ENCODE measurements at places on chromosomes 7 and 10.

GRCh38 chr7:44307301-44307900 is 18.0 kb downstream of the CAMK2B start:
- no peak overlapping the region for H3K4me3 ChIP-seq
- no peaks in the 10 kb centered on the region for H3K36me3 ChIP-seq
- H3K4me1 ChIP-seq, result peaks cover 8% of the 10 kb centered on the region
- DNase-seq, result no peak

- no peak overlapping the region for H3K4me3 ChIP-seq
- DNase-seq, result no peak
- H3K4me1 ChIP-seq, result no peaks in the 10 kb centered on the region
These were observed 572.5 kb downstream of the POM121L12 start for GRCh38 chr7:53607961-53608360.

DNA sequence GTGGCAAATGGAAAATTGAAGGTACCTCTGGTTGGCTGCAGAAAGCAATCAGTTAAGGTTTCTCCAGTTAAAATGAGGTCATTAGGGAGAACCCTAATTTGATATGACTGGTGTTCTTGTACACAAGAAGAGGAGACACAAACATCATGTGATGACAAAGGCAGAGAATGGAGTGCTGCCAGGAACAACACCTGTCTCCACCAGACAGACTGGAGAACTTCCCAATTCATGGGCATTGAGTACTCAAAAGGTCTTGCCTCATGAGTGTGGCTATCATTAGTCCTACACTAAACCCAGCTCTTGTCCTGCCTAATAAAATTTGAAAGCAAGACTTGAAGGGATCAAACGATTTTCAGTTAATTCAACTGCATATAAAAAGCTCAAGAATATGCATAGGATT is 152.6 kb downstream of the PTPN20 start:
- no peaks in the 10 kb centered on the region for H3K27me3 ChIP-seq
- no peaks in the 10 kb centered on the region for H3K4me1 ChIP-seq
- no peak for DNase-seq
- no peak overlapping the region for H3K4me3 ChIP-seq
- H3K36me3 ChIP-seq, result no peaks in the 10 kb centered on the region
- no peak overlapping the region for H3K27ac ChIP-seq

DNA sequence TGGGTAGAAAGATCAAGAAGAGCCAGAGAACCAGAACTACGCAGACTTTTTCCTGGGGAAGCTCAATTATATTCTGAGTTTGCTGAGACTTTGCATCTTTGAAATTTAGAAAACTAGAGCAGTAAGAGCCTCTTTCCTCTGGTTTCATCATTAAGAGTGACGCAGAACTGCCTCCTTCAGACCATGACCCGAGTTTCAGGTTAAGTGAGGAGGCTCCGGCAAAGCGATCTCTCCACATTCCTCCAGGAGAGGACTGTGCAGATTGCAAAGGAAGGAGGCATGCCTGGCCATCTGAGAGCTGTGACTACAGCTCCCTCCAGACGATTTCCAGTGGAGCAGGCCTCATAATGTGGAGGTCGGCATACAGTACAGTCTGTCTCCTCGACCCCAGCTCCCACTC is 115.8 kb upstream of the LANCL2 start:
- H3K27ac ChIP-seq, result no peak overlapping the region
- H3K4me1 ChIP-seq, result no peaks in the 10 kb centered on the region
- no peak overlapping the region for H3K4me3 ChIP-seq

DNA sequence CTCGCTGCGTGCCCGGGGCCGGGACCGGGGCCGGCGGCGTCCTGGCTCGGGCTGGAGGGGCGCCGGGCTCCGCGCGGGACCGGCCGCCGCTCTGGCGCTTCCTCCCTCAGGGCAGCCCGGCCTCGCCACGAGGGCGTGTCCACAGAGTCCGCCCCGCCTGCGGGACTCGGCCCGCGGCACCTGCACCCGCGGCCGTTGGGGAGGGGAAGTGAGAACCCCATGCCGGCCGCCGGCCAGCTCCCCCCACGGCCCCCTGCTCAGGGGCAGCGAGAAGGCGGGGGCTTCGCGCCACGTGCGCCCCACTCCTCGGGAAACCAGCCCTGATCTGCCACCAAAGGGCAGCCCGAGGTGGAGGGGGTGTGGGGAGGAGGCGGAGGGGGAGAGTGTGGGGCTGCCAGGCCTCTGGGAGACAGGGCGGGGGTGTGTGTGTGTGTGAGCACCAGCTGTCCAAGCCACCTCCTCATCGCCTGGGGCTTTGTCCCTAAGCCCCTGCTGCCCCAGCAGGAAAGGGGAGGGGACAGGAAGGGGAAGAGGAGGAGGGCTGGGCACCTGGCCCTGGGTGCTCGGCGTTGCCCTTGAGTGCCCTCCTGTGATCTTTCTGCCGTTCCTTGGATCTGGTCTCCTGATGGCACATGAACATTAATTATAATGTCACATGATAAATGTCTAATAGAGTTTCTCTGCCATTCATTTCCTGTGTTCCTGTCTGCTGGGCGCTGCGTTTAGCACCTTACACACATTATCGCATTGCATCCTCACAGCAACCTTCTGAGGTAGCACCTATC is at the start of gene PIK3AP1:
Gene PIK3AP1, minus strand, starts transcription at position 93 of the 785 bp plus-strand sequence. CDS start 120 bp downstream, outside the sequence.
- no peaks in the 10 kb centered on the region for H3K27me3 ChIP-seq
- peak; percentile 83 for DNase-seq
- peak within 1 kb of the TSS; percentile 83 for H3K4me3 ChIP-seq
- H3K4me1 ChIP-seq, result peaks cover 8% of the 10 kb centered on the region

- H3K27me3 ChIP-seq, result no peaks in the 10 kb centered on the region
- no peaks in the 10 kb centered on the region for H3K36me3 ChIP-seq
- H3K27ac ChIP-seq, result no peak overlapping the region
- H3K4me3 ChIP-seq, result no peak overlapping the region
- no peak for DNase-seq
- peaks cover 12% of the 10 kb centered on the region for H3K4me1 ChIP-seq
These were observed 63.5 kb upstream of the EGFR start for GRCh38 chr7:54955296-54955695.

- H3K27ac ChIP-seq, result no peak overlapping the region
- no peak for DNase-seq
- no peak overlapping the region for H3K4me3 ChIP-seq
- no peaks in the 10 kb centered on the region for H3K36me3 ChIP-seq
- no peaks in the 10 kb centered on the region for H3K4me1 ChIP-seq
These were observed 370.0 kb upstream of the IGFBP3 start for GRCh38 chr7:46291050-46291438.

DNA sequence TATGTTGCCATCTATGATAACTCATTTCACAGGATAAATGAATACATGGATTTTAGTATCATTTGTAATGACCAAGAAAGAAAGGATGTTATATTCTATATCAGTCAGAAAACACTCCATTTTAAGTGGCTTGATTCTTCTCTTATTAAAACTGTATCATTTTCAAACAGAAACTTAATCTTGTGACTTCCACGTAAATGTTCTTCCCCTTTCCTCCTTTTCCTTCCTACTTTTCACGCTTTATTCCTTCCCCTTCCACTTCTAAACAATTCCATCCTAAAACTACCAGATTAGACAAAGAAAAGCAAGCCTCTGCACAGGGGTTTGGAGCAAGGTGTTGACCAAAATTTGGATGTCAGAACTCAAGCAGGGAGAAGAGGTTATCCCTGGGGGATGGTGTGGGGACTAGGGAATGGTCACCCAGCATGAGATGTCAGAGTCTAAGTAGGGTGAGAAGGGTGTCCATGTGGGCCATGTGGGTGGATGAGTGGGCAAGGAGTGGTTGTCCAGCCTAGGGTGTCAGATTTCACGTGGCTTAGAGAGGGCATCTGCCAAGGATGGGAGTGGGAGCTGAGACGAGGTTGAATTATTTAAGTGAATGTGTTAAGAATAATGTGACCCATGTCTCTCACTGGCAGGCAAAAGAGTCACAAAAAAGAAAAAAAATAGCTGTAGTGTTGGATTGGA is 5.0 kb upstream of the GSAP start:
- H3K27me3 ChIP-seq, result no peaks in the 10 kb centered on the region
- H3K36me3 ChIP-seq, result no peaks in the 10 kb centered on the region
- peaks cover 10% of the 10 kb centered on the region for H3K4me1 ChIP-seq
- no peak overlapping the region for H3K27ac ChIP-seq

DNA sequence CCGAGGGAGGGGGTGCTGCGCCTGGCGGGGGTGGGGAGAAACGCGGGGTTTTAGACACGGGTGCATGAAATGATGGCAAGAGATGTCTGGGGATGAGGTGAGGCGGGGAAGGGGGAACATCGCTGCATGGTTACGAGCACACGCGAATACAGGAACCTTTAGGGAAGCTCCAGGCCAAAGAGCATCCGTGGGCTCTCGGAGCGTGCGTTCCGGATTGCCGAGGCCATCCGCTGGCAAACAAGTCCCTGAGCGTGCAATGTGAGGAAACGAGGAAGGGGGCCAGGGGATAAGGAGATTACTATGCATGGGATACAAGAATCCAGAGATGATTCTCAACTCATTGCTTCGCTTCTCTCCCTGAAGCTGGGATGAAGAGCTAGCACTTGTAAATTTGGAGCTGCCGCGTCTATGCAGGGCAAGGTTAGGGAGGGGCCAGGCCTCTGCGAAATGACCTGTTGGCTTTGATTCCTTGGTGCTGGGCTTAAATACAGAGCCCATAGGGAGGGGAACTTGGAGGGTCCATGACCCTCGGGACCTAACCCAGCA is 520 bp upstream of the WNT2 start:
- H3K4me3 ChIP-seq, result no peak overlapping the region
- no peak for DNase-seq
- no peak overlapping the region for H3K27ac ChIP-seq
- no peaks in the 10 kb centered on the region for H3K4me1 ChIP-seq
- no peaks in the 10 kb centered on the region for H3K36me3 ChIP-seq

DNA sequence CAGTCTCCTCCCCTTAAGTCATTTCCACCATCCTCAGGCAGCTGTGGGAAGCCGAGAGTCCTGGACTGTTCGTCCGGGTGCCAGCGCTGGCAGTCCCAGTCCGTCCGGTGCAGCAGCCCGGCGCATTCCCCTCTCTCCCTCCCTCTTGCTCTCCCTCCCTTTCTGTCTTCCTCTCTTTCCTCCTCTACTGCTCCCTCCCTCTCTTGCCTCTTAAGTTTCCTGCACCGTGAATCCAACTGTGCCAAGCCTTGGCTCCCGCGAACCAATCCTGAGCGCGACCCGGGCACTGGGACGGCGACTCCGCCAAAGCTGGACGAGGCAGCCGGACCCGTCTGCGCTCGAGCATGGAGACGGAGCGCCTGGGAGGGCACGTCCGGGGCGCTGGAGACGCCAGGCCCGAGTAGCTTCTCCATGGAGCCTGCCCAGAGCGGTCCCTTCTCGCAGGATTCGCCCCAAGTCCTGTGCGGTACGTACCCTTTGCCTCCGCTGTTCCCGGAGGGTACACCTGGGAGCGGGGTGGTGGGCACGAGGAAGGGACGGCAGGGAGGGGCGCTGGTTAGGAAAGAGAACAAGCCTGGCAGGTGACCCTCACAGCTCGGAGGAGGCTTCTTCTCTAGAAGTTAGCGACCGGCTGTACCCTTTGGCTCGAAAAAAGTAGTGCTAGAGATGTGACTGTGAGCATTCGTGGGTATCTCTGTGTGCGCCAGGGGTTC is 1.0 kb downstream of the NXPH1 start:
- no peaks in the 10 kb centered on the region for H3K36me3 ChIP-seq
- no peaks in the 10 kb centered on the region for H3K27me3 ChIP-seq
- no peak for DNase-seq
- 0 out of 2 replicates have a peak, but pooled peaks cover 5% of the 10 kb centered on the region for H3K4me1 ChIP-seq

DNA sequence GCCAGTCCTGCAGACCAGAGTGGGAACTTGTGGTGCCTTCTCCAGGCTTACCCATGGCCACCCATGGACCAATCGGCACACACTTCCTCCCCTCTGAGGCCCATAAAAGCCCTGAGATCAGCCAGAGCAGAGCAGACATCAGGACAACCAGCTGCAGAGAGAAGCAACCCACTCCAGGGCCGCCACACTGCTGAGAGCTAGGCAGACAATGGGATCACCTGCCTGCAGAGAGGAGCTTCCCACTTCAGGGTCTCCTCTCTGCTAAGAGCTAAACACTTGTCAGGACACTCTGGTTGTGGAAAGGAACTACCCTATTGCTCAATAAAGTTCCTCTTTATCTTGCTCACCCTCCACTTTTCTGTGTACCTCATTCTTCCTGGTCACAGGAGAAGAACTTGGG is 34.0 kb downstream of the C7orf25 start:
- H3K4me3 ChIP-seq, result no peak overlapping the region
- no peaks in the 10 kb centered on the region for H3K36me3 ChIP-seq
- H3K27ac ChIP-seq, result no peak overlapping the region
- H3K4me1 ChIP-seq, result no peaks in the 10 kb centered on the region

- no peak overlapping the region for H3K27ac ChIP-seq
- peak; percentile 42 for DNase-seq
- no peaks in the 10 kb centered on the region for H3K27me3 ChIP-seq
- no peaks in the 10 kb centered on the region for H3K36me3 ChIP-seq
These were observed 15.5 kb upstream of the SLC18A3 start for GRCh38 chr10:49594594-49594993.

GRCh38 chr10:43249151-43249961 is 17.5 kb downstream of the RASGEF1A start:
- H3K4me1 ChIP-seq, result no peaks in the 10 kb centered on the region
- no peak overlapping the region for H3K27ac ChIP-seq
- H3K36me3 ChIP-seq, result no peaks in the 10 kb centered on the region
- no peaks in the 10 kb centered on the region for H3K27me3 ChIP-seq

- peak; percentile 58 for DNase-seq
- peaks cover 22% of the 10 kb centered on the region for H3K36me3 ChIP-seq
- H3K27ac ChIP-seq, result no peak overlapping the region
- no peaks in the 10 kb centered on the region for H3K4me1 ChIP-seq
- no peaks in the 10 kb centered on the region for H3K27me3 ChIP-seq
These were observed 49.8 kb downstream of the PAXIP1 start for GRCh38 chr7:154953006-154953684.

DNA sequence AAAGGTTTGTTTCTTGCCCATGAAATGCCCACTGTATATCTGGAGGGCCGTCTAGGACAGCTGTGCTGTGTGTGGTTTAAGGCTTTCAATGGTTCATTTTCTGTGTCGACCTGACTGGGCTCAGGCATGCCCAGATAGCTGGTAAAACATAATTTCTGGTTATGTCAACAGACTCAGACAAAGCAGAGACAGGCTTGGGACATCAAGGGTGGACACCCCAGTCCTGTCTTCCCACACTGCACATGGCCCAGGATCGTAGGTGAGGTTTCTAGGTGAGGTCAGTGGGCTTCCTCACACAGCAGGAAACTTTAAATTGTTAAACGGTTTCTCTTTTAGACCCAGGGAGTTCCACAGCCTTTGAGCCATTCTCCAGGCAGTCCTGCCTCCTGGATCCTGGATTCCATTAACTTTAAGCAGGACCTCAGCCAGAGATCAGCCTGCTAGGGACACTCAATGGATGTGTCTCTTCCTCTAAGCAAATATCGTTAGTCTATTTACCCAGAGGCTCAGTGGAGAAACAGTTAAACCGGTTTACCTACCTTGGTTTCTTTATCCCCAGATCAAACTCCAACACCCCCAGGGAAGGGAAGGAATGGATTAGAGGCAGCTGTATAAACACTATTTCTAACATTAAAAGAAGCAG is 66.4 kb downstream of the ST8SIA6 start:
- H3K4me1 ChIP-seq, result no peaks in the 10 kb centered on the region
- H3K36me3 ChIP-seq, result no peaks in the 10 kb centered on the region
- H3K4me3 ChIP-seq, result no peak overlapping the region
- no peaks in the 10 kb centered on the region for H3K27me3 ChIP-seq
- DNase-seq, result no peak

DNA sequence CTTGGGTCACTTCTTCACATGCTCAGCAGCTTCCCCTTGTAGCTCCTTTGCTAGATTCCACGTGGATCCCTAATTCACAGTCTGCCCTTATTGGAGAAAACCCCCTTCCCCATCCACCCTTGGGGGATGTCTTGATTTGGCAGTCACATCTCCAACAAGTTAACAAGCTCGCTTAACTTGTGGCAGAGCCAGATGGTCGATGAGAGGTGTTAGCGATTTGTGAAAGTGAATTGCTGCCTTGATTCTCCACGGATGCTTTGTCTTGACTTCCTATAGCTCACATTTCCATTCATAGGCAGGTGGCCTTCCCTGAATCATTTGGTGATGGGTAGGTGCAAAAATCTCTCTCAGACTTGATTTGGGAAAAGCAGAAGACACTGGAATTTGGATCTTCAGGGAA is 387.9 kb downstream of the TCERG1L start:
- H3K27ac ChIP-seq, result no peak overlapping the region
- no peaks in the 10 kb centered on the region for H3K27me3 ChIP-seq
- H3K36me3 ChIP-seq, result no peaks in the 10 kb centered on the region
- H3K4me3 ChIP-seq, result no peak overlapping the region

Data from MM.1S (cell line).